ENCODE measurements at places on chromosomes 7 and 10. TPM values are rescaled to one million over a fixed set of nuclear protein-coding genes. Genes with fewer than 3 reads are reported as not detected.

DNA sequence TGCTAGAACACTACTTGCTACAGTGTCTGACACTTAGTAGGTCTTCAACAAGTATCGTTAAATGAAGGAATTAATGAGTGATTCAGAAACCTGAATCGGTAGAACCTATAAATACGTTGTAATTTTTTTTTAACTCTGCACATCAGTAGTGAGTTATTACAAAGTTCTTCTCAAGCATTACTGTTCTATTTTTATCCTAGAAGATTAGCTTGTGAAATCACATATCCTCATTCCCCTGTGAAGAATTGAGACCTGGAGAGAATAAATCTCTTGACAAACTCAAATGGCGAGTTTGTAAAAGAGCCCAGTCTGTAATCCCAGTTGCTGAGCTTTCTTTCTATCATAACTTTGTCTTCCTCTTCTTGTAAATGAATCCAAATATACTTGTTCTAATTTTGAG is 34.7 kb downstream of the HYAL4 start:
- no peak for DNase-seq

- DNase-seq = peak; percentile 13
Observed at GRCh38 chr7:74033372-74034311, 5.7 kb downstream of the ELN start.

- no peak for DNase-seq
Observed at GRCh38 chr7:134834689-134835462, 55.4 kb downstream of the CALD1 start.

DNA sequence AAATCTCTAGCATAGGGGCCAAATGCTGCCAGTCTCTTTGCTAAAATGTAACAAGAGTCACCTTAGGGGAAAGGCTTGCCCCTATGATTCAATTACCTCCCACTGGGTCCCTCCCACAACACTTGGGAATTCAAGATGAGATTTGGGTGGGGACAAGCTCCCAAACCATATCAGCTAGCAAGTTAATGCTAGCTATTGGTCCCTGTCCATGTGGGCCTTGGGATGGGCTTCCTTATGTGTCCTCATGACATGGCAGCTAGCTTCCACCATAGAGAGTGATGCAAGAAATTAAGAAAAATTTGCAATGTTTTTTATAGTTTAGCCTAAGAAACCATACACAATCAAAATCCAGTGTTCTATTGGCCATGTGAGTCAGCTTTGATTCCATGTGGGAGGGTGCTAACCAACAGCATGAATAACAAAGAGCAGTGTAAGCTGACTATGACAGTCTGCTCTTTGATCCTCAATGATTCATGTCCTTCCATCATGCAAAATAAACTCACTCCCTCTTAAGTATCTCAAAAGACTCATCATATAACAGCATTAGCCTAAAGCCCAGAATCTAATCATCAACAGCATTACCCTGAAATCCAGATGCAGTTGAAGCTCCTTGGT is 21.7 kb upstream of the ZNF365 start:
- DNase-seq = peak; percentile 7

The RBP4 gene
- not detected for total RNA-seq

DNA sequence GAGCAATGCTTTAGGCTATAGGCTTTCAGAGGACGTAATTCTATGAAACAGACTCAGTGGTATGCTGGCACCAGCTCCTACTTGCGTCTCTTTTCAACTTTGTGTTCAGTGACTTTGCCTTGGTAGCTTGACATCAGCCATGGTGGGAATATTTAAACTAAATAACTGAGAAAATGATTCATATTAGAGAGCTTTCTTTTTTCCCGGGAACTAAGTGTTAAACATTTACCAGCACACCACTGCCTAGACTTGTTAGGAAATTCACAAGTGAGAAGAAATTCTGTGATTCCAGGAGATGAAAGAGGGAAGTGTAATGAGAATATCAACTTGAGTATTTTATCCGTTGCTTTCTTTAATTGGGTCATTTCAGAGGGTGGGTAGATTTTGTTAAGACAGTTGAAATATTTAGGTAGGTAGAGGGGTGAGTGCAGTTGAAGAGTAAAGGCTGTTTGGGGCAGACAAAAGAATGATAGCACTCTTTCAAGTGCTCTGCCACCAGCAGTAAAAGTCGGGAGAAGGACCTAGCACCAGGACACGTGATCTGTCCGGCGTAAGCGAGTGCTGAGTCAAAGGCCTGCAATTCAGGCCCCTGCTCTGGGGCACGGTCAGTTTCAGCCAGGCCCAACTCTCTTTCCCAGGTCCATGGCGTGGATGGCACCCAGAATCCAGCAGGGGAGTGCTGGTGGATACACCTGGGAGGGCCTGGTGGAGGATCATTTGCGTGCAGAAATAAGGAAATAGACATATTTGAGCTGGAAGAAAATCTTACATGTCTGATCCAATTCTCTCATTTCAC is 206.3 kb downstream of the SNX10 start:
- DNase-seq = no peak

The GLI3 gene
- 4.3 TPM for total RNA-seq

The FAS gene
- 5.2 TPM for total RNA-seq

GRCh38 chr7:43784030-43784584 is 25.6 kb downstream of the BLVRA start:
- DNase-seq = no peak

GRCh38 chr7:118350260-118350659 is 125.8 kb downstream of the ANKRD7 start:
- no peak for DNase-seq

The COL17A1 gene
- 0.23 TPM for total RNA-seq

DNA sequence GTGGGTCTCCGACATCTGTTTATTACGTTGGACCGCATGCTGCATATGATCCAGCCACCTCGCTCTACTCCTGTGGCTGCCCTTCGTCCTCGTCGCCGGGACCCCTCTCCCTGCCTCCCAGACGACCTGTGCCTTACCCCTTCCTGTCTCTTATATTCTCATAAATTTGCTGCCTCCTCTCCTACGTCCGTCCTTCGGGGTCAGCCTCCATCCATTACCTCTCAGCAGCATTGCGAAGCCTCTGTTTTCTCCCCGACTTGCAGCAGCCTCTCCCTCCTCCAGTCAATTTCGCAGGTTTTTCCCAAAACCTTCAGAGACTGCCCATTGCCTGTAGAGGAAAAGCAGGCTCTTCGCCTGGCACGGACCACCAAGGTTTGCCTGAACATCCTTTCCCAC is 39.4 kb upstream of the LEP start:
- no peak for DNase-seq

- no peak for DNase-seq
Observed at GRCh38 chr7:53062796-53063195, 27.4 kb downstream of the POM121L12 start.

The MEIG1 gene
- not detected for total RNA-seq

GRCh38 chr10:16231176-16231575 is 205.6 kb upstream of the PTER start:
- no peak for DNase-seq

The GIMAP7 gene
- not detected for total RNA-seq

DNA sequence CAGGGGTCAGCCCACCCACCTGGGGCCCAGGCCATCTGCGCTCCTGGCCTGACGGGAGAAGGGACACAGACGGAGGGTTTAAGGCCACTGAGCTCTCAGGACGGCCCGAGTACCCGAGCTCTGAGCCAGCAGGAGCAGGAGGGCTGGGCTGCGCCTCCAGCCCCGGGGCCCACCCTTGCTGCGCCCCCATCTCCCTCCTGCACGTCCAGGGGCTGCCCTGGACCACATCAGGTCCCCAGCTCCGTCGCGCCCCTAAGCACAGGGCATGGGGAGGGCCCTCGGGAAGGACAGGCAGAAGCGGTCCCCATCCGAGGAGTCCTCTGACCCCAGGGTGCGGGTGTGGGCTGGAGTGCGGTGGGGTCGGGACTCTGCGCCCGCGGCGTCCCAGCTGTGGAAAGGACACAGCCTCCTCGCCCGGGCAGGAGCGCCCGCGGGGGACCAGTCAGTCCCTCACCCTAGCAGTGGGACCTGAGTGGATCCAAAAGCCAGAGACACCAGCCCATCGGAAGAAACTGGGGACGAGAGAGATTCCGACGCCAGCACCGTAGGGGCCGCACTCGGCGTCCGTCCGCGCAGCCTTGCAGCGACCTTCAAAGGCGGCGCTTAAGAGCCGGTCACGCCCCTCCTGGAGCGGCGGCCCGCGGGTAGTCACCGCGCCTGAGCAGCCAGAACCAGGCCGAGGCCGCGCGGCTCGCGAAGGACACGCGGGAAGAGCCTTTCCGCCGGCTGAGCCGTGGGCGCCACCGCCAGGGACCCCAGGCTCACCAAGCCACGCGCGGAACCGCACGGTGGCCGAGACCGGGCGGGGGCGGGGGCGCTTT is 15.9 kb downstream of the CAMK2B start:
- peak; percentile 80 for DNase-seq

The MCM10 gene
- 29.4 TPM for total RNA-seq

DNA sequence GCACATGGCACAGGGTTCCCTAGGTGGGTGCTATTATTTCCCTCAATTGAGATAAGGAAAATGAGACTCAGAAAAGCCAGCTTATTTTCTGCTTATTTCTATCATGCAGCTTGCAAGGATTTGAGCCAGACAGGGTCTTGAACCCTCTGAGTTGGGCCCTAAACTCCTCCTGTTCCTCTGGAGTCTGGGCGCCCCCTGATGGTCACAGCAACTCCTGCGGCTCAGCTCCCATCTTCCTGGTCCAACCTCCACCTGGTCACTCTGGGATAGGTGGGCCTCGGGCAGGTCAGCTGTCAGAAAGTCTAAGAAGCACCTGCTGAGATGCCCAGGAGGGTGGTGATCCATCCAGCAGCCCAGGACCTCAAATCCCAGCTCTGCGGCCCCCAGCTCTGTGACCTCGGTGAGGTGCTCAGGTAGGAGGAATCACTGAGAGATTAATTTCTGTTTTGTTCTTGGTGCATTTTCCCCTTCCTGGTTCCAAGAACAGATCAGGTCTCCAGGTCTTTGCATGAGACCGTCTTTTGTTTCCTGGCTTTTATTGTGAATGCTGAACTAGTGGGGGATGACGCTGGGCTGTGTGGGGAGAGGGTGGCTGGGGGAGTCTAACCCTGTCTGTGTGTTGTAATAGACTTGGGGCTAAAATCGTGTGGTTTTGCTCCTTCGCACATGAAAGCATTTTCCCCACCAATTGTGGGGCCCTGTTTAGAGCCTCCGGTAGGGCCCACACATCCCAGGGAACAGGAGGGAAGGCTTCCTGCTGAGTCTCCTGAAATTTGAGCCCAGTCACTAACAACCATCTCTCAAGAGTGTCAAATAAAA is 32.8 kb downstream of the TMEM130 start:
- peak; percentile 81 for DNase-seq
